ENCODE measurements at places on chromosomes 7 and 10.

DNA sequence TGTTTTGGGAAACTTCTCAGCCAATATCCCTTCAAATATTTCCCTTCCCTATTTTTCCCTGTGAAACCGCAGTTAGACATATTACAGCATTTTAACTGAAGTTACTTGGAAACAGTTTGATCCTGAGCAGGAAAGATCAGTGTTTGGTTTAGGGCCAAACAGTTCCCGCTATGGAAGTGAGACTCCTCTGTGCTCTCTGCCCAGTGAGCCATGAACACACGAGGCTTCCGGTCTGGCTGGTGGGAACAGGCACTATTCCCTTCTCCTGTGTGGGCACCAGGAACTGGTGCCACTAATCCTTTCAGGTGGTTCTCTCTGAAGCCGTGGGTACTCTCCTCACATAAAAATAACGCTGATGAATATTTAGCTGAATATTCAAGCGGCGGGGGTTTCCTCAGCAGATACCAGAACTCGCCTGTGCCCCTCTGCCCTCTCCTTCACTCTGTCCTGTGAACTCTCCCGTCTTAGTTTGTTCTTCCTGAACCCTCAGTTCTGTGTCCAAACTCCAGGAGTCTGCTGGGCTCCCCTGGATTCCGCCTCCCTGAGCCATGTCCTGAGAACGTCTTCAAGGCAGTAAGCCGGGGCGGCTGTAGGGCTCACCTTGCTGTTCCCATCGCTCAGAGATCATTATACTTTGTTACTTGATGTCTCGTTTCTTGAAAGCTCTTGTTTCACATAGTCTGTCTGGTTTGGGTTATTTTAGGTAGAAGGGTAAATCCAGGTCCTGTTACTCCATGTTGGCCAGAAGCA, 25.7 kb downstream of the FOXL3 start:
- no peak for DNase-seq

- no peak for DNase-seq
Observed at GRCh38 chr7:136405931-136406777, 429.0 kb upstream of the MTPN start.

DNA sequence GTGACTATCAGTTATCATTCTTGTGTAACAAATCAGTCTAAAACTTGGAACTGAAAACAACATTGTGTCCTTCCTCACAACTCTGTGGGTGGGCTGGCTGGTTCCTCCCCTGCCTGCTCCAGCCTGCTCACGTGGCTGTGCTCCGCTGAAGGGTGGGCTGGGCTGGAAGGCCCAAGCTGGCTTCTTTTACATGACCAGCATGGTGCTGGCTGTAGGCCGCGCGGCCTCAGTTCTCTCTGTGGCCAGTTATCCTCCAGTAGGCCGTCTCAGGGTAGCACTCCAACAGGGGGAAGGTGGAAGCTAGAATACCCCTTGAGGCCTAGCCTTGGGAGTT, 11.3 kb downstream of the ADAMTS14 start:
- no peak for DNase-seq

DNA sequence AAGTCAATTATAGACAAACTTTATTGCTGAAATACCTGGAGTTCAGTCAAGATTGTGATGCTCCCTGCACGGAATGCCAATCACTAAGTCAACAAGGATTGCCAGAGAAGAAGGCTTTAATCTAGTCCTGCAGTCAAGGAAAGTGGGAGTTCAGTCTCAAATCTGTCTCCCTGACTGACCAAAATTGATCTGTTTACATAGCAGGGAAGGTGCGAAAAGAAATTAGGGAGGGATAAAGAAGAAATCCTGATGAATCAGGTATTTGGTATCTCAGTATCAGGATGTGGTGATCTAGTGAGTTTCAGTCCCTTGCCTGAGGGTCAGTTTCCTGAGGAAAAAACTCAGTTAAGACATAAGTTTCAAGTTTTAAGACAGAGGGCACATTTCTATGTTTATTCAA, 2.1 kb upstream of the AKR1D1 start:
- no peak for DNase-seq

GRCh38 chr10:106830471-106830870, 334.0 kb downstream of the SORCS1 start:
- no peak for DNase-seq

- DNase-seq = no peak
Observed at GRCh38 chr10:42744134-42744701, 38.4 kb upstream of the BMS1 start.

- DNase-seq = no peak
Observed at GRCh38 chr7:112211348-112211907, 4.9 kb downstream of the ZNF277 start.

- DNase-seq = peak; percentile 52
Observed at GRCh38 chr7:102395873-102396709, at the start of gene PRKRIP1. Gene PRKRIP1 (plus strand): TSS chr7:102396363. CDS start chr7:102396412, 49 bp downstream.

- DNase-seq = no peak
Observed at GRCh38 chr10:19874791-19875190, 58.6 kb downstream of the PLXDC2 start.

GRCh38 chr7:91343420-91343960, 79.3 kb downstream of the FZD1 start:
- no peak for DNase-seq

- no peak for DNase-seq
Observed at GRCh38 chr10:101938305-101939007, 94.9 kb upstream of the KCNIP2 start.

GRCh38 chr10:31940839-31941653, 12.4 kb upstream of the ARHGAP12 start:
- no peak for DNase-seq

- DNase-seq = no peak
Observed at GRCh38 chr7:127487381-127487780, 94.9 kb upstream of the ZNF800 start.

DNA sequence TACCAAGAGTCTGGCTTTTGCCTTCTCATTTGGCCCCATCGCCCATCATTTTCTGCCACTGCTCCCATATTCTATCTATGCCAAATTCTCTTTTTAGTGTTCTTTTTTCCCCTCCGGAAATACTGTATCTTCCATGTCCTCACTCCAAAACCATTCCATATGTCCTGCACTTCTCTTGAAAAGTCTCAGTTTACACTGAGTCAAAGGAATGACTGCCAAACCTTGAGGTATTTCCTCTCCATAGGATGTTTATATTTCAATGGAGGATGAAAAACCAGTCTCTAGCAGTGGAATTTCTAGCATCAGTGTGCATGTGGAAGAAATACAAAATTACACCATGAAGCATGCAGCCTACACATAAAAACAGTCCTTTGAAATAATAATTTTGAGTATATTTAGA, 121.4 kb upstream of the PHYHIPL start:
- no peak for DNase-seq

- DNase-seq = no peak
Observed at GRCh38 chr10:9038146-9038714, 983.7 kb downstream of the GATA3 start.

GRCh38 chr7:45578022-45578421, 3.9 kb downstream of the ADCY1 start:
- no peak for DNase-seq

GRCh38 chr7:75559355-75559975, 67.3 kb downstream of the SPDYE5 start:
- no peak for DNase-seq

DNA sequence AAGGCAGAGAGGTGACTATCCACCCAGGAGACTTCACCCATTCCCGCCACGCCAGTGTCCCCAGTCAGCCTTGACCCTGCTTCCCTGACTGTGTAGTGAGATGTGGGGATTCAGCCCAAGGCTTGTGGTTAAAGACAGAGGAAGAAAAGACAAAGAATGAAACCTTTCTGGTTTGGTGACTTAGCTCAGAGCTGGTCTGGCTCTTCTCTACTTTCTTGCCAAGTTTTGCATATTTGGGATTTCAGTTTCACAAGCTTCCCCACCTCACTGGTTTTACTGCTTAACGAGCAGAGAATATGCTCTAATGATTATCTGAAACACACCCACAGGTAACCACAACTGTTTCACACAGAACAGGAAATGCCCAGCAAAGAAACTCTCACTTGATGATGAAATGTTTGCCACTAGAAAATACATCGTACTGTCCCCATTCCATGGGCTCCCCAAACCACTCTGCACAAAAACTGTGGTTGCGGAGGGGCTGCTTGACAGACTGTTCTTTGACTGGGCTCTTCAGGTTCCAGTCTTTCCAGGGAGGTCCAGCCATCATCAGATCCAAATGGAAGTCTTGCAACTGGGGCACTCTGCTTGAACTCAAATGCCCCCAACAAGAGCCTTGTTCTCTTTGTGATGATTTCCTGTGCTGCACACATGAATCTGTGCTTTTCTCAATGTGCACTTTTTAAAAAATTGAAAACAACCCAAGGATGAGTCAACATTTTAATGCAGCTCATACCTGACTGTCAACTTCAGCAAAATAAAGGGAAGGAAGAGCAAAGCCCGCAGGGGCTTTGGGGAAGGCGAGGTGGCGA, 95.5 kb downstream of the CTBP2 start:
- DNase-seq = no peak

DNA sequence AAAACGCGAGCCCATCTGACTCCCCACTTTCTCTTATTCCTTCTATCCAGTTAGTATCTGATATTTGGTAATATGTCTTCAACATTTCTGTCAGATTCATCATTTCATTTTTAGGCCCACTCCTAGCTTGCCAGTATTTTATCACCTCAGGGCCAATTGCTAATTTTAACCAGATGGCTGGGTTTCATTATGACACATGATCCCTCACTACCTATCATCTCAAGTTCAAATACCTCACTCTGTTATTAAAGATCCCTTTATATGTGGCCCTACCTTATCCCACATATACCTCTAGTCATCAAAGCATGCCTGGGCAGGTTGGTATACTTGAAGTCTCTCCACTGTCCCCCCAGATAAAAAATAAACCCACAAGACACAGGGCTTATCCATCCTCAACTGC, 104.9 kb downstream of the RNLS start:
- no peak for DNase-seq

- no peak for DNase-seq
Observed at GRCh38 chr10:75779276-75779675, 347.9 kb downstream of the LRMDA start.

- no peak for DNase-seq
Observed at GRCh38 chr10:95097805-95098204, 28.5 kb upstream of the CYP2C8 start.

- DNase-seq = no peak
Observed at GRCh38 chr7:35520810-35521625, 173.9 kb downstream of the HERPUD2 start.

GRCh38 chr7:100847360-100847759, 5.2 kb upstream of the SLC12A9 start:
- no peak for DNase-seq

DNA sequence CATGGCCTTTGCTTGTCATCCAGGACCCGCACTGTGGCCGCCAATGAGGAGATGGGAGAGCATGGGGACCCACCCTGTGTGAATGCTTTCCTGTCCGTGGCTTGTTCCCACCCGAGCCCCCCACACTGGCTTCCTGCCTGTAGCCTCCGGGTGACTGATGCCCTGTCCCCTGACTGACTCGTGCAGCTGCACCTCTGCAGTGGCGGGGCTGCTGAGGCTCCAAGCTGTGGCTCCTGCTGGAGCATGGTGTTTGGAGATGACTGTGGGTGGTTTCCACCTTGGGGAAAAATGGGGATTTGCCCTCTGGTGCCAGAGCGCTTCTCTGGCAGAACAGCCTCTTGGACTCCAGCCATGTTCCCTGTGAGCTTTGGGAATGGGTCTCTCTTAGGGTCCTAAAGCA, 2.1 kb downstream of the CAMK1D start:
- no peak for DNase-seq

DNA sequence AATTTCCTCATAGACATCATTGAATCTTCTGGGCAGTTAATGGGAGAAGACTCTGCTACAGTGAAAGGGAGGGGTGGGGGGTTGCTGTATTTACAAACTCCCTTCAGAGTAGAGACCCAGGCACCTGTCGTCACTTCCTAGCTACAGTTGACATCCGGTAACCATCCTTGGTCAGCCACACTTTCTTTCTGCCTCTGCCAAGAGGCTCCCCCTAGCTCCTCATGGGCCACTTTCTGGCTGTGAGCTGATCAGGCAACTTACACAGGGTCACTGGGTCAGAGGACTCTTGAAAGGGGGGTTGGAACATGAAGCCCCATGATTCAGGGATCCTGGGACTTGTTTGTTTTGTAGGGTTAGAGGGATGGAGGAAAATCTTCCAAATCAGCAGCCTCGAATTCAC, 1.2 kb downstream of the TECPR1 start:
- DNase-seq = no peak

- no peak for DNase-seq
Observed at GRCh38 chr10:120271696-120272095, 185.3 kb upstream of the PLPP4 start.

- no peak for DNase-seq
Observed at GRCh38 chr7:93750986-93751385, 139.6 kb downstream of the TFPI2 start.

DNA sequence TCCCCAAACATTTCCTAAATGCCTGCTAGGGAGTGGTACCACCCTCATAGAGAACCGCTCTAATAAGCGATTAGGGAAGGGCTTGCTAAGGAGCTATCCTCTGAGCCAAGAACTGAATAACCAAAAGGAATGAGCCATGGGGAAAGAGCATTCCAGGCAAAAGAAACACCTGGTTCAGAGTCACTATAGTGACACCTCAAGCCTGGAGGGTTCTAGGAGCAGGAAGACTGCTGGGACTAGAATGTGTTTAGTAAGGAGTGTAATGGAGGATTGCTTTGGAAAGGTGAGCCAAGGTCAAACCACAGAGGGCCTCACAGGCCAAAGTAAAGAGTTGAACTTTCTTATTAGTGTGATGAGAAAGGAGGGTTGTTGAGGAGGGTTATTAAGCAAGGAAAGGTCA, 38.7 kb upstream of the NRBF2 start:
- no peak for DNase-seq

GRCh38 chr10:72764151-72764550, 72.2 kb downstream of the MCU start:
- no peak for DNase-seq

DNA sequence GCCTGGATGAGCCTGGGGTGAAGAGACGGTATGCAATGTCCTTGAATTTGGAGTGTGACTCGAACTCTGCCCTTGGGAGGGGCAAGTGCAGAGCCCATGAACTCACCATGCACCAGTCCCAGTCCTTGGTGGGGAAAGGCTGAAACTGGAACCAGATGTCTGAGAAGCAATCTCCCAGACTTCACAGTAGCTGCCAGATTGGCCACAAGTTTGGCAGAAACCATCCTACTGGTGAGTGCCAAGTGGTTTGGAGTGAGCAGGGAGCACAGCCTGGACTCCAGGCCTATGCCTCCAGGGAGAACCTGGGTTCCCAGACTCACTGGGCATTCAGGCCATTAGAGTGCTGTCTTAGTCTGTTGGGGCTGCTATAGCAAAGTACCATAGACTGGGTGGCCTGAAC, 99.6 kb upstream of the LYZL1 start:
- no peak for DNase-seq

- DNase-seq = no peak
Observed at GRCh38 chr7:103525937-103526336, 79.9 kb upstream of the SLC26A5 start.

DNA sequence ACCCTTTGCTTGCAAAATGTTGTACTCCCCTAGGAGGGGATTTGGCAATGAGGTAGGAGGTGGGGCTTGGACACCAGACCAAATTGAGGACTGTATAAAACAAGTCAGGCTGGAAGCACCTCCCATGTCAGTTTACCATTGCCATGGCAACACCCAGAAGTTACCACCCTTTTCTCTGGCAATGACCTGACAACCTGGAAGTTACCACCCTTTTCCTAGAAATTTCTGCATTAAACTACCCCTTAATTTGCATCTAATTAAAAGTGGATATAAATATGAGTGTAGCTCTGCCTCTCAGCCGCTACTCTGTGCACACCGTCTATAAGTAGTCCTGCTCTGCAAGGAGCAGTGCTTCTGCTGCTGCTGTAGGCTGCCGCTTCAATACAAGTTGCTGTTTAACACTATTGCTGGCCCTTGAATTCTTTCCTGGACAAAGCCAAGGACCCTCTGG, 7.8 kb upstream of the BLNK start:
- no peak for DNase-seq
